ENCODE measurements at places on chromosomes 6 and 20.
A peak's percentile ranks its signal among the peaks of the same experiment; 100 is the strongest.

- no peak for DNase-seq
Observed at GRCh38 chr6:68054756-68055155, 580.3 kb upstream of the ADGRB3 start.

DNA sequence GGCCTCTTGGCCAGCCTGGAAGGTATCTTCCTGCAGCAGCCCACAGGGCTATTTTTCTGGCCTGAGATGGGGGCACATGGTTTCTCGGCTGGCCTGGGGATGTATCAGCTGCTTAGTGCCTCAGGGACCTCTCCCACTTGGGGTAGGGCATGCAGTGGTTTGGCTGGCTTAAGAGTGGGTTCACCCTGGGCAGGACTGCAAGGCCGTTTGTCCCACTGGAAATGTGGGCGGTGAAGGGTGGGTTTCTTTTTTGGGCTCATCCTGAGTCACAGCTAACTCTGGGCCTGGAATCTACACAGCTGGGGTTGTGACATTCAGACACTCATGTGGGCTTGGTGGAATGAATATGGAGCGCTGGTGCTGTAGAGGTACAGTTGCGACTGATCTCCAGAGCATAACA is 62.0 kb downstream of the CDH26 start:
- no peak for DNase-seq

- DNase-seq: no peak
Observed at GRCh38 chr6:53727748-53728147, 62.2 kb upstream of the KLHL31 start.

- no peak for DNase-seq
Observed at GRCh38 chr6:70225055-70225454, 77.8 kb downstream of the COL9A1 start.

- DNase-seq: no peak
Observed at GRCh38 chr6:164072240-164072666, 657.7 kb downstream of the QKI start.

DNA sequence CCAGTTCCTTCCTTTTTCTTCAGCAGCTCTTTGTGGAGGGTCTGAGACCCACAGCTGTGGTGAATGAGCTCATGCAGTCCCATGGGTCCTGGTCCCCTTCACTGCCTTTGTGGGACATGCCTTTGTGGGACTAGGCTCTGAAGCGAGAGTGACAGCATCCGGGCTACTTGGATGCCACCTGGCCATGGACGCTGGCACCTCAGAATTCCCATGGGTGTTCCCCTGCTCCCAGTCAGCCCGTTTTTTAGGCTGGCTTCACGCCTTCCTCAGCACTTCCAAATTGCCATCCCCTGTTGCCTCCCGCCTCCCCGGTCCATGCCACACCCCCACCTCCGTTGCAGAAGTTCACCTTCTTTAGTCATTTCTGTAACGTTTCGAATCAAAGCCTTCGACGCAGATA is 45.1 kb downstream of the RAMACL start:
- DNase-seq: no peak

DNA sequence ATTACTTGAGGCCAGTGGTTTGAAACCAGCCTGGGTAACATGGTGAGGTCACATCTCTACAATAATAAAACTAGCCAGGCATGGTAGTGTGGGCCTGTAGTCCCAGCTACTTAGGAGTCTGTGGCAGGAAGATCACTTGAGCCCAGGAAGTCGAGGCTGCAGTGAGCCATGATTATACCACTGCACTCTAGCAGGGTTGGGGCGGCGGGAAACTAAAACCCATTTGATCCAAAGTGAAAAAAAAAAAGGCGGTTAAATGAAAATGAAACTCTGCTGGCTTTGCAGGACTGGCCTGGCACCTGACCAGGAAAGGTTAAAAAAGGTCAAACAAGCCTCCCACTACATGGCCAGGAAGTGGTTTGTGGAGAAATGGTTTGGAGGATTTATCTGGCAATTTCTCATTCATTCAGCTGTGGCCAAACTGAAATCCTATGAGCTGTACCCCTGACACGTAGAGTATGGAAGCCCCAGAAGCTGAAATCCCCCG is 36.6 kb downstream of the MTRES1 start:
- DNase-seq: peak; percentile 45

DNA sequence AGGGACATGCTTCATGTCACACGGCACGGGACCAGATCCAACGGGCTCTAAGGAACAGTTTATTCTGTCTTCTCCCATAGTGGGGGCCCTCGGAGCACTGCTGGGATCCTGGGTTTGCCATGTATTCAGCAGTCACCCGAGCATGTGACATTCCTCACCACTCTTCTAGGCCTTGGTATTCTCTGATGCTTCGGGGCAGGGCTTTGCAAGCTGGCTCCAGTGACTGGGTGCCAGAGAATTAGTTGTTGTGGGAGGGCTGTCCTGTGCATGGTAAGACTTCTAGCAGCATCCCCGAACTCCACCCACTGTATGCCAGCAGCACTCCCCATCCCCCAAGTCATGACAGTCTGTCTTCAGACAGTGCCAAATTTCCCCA is 5.4 kb downstream of the CCN5 start:
- DNase-seq: no peak

GRCh38 chr6:112209131-112209530 is 45.2 kb downstream of the LAMA4 start:
- DNase-seq: no peak

DNA sequence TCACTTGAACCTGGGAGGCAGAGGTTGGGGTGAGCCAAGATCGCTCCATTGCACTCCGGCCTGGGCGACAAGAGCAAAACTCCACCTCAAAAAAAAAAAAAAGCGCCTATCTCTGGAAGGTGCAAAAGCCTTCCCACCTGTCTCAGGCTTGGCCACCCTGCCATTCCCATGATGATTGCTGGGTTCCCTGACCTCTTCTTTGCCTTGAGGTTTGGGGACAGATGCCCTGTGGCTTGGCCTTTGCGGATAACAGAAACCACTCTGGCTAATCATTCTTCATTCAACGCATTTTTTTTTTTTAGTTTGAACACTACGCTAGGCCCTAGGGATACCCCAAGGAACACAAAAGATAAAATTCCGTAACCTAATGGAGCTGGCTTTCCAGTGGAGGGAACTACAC is 6.8 kb upstream of the HMGA1 start:
- no peak for DNase-seq

GRCh38 chr6:15087186-15087589 is 158.7 kb upstream of the JARID2 start:
- no peak for DNase-seq

DNA sequence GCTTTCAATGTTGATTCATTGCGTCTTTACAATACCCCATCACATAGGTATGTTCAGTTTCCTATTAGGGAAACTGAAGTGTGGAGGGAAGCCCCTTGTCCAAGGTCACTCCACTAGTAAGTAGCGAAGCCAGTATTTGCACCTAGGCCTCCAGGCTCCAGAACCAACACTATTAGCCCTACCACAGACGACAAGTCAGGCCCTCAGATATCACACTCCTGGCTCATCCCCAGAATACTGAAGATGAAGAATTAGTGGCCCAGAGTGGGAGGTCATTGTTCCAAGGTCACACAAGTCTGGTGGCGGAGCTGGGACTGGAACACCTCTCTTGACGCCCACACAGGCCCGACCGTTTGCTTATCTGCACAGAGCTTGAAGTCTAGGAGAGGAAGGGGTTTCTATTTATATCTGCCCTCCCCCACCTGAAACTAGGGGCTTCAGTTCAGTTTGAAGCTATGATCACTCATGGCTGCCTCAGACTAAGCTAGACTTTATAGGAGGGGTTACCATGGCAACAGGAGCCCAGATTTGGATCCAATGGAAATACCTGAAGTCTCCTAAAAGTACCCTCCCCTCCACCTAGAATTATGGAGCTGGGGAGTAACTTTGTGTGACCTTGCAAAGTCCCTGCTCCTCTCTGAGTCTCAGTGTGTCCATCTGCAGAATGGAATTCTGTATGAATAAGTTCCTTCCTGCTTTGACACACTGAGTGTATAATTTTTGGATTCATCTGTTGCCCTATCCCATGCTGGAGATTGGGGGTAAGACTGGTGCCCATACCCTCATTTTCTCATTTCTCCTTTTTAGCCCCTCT is 2.2 kb downstream of the SNTA1 start:
- DNase-seq: no peak

DNA sequence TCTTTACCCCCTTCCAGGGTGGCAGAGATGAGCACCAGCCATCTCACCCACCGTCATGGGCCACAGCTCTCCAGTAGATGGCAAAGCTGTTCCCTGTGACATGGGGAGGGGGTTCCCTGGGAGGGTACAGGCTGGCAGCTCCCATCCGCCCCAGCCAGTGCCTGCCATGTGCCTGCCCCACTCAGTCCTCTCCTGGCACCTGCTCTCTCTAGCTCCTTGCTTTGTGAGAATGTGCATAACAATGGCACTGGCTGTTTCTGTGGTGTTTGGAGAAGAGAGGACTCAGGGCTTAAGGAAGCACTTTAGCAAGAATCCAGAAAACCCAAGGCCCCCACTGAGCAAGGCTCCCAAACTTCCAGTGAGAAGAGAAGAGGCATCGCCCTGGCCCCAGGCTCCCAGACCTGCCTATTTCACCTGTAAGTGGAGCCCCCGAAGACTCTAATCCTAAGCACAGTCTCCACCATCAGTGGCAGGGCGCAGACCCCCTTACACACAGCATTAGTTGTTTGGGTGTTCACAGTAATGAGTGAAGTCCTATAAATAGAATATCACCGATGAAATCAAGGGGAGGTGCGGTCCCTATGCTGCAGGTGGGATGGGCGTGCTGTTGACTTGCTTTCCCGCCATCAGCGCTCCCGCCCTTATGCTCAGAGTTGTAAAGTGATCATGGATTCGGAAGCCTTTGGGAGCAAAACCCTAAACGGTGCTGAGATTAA is 110.2 kb downstream of the AGPAT4 start:
- DNase-seq: no peak

DNA sequence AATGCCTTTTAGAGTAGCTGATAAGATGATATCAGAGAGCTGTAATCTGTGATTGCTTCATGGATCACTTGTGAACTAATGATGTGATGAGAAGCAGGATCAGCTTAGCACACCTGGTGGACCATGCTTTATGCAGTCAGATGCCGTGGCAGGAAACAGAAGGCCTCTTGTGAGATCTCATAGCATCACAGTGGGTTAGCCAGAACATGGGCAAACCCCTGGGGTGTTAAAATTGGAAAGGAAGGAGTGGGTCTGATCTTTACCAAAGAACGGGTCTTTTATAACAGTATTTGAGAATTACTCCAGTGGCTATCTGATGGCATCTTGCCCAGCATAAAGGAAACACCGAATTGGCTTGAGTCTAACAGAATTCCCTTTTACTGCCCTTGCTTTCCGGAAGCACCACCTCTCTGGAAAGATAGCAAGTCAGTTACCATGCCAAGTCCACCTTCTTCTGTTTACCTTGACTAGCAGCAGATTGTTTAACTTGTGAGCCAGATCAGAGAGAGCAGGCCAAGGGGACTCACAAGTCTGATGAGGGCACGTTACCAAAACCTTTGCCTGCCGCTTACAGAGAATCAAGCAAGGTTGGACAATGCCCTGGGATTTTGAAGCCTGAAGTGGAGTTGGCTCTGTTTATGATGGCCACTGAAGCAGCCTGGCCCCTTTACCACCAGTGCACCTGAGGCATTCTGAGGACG is 20.9 kb upstream of the SRF start:
- no peak for DNase-seq

GRCh38 chr6:108302386-108302785 is 7.5 kb downstream of the AFG1L start:
- DNase-seq: no peak

- no peak for DNase-seq
Observed at GRCh38 chr6:170298688-170299087, 7.8 kb upstream of the DLL1 start.

- DNase-seq: no peak
Observed at GRCh38 chr6:24988562-24988961, 52.8 kb upstream of the RIPOR2 start.

- no peak for DNase-seq
Observed at GRCh38 chr6:108666656-108667260, 106.0 kb downstream of the FOXO3 start.

DNA sequence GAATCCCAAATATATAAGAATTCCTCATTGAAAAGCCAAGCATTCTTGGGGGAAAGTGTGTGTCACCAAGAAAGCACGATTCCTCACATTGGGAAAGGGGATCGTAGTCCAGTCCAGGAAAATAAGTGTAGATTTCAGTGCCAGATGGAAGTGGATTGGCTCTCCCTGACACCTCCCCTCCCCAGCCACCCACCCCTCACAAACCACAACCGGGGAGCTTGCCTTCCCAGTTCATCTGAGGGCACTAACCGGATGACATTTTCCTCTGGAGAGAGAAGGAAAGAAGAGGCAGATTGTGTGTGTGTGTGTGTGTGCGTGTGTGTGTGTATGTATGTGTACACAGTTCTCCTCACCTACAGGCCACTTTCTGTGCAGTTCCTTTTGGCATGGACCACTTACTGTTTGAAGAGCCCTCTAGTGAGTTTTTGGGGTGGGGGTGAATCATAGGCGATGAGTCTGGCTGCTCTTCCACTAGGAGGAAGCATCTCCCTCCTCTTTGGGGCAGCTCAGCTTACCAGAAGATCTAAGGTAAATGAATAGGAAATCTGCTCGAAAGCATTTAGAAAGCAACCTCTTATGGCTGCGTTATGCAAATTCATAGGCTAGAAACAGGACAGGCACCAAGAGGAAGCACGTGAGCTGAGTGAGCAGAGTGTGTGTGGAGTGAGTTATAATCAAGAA is 20.8 kb downstream of the DAAM2 start:
- DNase-seq: peak; percentile 79

DNA sequence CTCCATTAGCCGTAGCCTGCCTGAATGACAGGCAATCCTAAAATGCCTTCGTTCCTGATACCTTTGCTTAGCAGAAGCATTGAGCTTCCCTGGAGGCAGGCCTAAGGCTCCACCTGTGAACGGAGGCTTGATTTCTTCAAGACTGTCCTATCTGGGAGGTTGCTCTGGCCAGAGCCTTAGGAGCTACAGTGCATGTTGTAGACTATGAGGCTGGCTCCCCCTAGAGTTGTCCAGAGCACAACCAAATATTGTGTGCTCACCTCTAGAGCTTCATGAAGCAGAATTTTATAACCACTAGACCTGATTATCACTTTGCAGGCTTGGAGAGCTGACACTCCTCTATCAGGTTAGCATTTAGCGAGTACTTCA is 217.8 kb downstream of the MAFB start:
- no peak for DNase-seq

GRCh38 chr6:111576291-111576690 is 29.4 kb downstream of the TRAF3IP2 start:
- DNase-seq: no peak

- DNase-seq: no peak
Observed at GRCh38 chr6:82094166-82094806, 153.3 kb downstream of the IBTK start.

GRCh38 chr6:150684161-150684560 is 84.5 kb downstream of the PLEKHG1 start:
- no peak for DNase-seq

DNA sequence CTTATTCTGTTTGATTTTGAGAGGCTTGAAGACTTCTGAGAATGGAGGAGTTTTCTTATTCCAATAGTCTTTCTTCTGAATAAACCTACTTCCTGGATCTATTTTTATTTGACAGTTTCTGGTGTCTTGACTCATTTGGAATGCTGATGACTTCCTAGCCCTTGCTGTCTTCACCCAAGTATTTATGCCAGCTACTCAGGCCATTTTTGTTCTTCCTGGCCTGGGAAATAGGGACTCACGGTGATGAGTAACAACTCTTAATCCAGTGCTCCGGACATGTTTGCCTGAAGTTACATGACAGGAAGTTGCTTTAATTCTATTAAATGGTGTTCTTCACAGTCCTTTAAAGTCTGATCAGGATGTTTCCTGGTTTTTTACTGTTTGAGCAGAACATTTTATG is 272.1 kb upstream of the EYS start:
- DNase-seq: no peak

All from AG09309 (cell line).